Liver (tissue), 10 donors: ENCODE measurements at places on chromosomes 5 and 9. TPM values are rescaled to one million over a fixed set of nuclear protein-coding genes. Genes with fewer than 3 reads are reported as not detected.

DNAJC21 gene
- 10.7 TPM for total RNA-seq

TLX3 gene
- not detected for total RNA-seq

KCTD16 gene
- under 0.01 TPM for total RNA-seq

ADAMTS16 gene
- 0.84 TPM for total RNA-seq

ACTBL2 gene
- total RNA-seq = not detected

TCF7 gene
- total RNA-seq = 1.8 TPM

SOX30 gene
- not detected for total RNA-seq

PCDHB9 gene
- total RNA-seq = 0.09 TPM

CDK9 gene
- 31.8 TPM for total RNA-seq

GLRA1 gene
- total RNA-seq = not detected

OMD gene
- total RNA-seq = 0.75 TPM

NKD2 gene
- total RNA-seq = 0.09 TPM

PTPN3 gene
- 6.3 TPM for total RNA-seq

CACFD1 gene
- 26.8 TPM for total RNA-seq

FAM169A gene
- total RNA-seq = 5.0 TPM

GPR151 gene
- total RNA-seq = not detected

ADAMTSL2 gene
- 1.8 TPM for total RNA-seq

OTP gene
- not detected for total RNA-seq

GMCL2 gene
- total RNA-seq = not detected

NTNG2 gene
- 0.28 TPM for total RNA-seq

KIF20A gene
- 0.42 TPM for total RNA-seq

STPG3 gene
- total RNA-seq = not detected

POLR3G gene
- 0.75 TPM for total RNA-seq

DIMT1 gene
- total RNA-seq = 12.6 TPM

TSSK1B gene
- total RNA-seq = not detected

MARCHF11 gene
- total RNA-seq = not detected

MIGA2 gene
- 42.6 TPM for total RNA-seq

HK3 gene
- total RNA-seq = 25.5 TPM

IL7R gene
- total RNA-seq = 1.5 TPM

BTNL8 gene
- 0.67 TPM for total RNA-seq

GFPT2 gene
- total RNA-seq = 0.37 TPM

PURA gene
- 14.7 TPM for total RNA-seq
